ENCODE measurements at places on chromosomes 13 and 19.

- no peak for DNase-seq
These were observed 21.5 kb downstream of the OLFM4 start for GRCh38 chr13:53050151-53050550.

- no peak for DNase-seq
These were observed 14.8 kb downstream of the SLC8A2 start for GRCh38 chr19:47456721-47457474.

DNA sequence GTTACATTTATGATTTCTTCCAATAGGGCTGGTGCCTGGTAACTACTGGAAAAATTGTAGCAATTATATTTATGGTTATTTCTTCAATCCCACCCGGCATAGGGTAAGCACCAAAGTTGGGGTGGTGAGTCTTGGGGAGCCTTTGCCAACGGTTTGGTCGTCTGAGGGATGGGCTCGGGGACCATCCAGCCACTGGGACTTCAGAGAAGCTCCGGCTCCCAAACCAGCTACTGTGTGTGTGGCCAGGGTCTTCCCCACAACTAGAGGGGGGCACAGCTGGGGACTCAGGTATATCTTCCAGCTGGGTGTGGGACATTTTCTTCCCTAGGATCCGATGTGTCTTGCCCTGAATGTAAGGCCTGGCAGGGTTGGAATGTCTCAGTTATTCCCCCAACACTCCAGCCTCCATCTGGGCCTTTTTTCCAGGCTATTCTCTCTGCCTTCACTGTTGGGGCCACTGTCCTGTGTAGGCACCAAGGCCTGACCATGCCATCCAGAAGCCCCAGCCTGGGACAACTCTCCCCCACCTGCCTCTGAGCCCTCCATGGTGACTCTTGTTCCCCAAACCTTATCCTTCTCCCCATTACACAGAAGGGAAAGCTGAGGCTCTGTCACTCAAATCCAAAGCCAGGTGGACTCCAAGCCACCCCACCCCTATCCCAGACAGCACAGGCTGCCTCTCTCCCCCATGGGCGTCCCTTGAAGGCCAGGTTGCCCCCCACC is 1.1 kb upstream of the IFI30 start:
- no peak for DNase-seq

DNA sequence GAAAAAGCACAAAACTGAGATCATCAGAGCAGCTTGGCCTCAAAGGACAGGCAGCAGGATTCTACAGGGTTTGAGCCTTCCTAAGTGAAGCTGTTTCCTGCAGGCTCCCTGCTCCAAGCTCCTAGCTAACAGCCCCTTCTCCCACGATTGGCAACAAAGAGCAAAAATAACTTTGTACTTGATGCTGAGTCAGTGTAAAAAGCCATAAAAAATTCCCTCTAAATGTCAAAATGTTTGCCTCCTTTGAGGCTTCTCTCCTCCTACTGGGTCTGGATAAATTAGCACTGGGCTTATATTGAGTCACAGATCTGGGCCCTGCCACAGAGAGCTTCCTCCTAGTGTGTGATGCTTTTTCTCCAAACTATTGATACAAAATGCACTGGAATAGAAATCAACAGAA is 153.3 kb downstream of the TNFRSF19 start:
- DNase-seq: no peak

DNA sequence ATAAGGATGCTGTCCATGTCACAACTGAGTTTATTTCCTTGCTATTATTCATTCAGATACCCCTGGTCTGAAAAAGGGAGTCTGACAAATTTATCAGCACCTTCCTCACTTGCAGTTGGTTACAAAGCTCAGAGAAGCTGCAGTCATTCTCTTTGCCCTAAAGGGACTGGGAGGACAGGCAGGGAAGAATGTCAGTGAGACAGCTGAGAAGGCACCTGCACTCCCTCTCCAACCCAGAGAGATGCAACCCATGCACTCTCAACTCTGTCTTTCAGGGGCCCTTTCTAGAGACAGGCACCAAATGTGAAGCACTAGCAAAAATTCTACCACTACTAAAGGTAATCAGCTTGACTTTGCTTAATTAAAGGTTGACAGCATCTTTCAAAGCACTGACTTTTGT is 83.3 kb downstream of the CRYL1 start:
- DNase-seq: no peak

DNA sequence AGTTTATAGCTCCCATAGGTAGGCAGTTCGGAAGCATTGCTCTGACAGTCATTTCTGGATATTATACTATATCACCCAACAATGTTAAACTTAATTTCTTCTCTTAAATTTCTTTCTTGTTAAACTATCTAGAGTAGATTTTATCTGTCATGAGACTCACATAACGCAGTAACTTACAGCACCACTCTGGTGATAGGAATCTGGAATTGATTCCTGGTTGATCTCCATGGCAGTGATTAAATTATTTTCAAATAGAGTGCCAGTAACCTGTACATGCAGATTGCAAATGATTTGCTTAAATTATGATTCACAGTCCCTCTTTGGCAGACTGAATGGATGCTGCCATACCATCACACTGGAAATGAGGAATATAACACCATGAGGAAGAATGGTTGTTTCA is 722.1 kb downstream of the DACH1 start:
- DNase-seq: no peak

GRCh38 chr19:42149447-42150202 is 17.4 kb upstream of the POU2F2 start:
- DNase-seq: no peak

GRCh38 chr19:52522551-52522950 is 4.9 kb upstream of the ZNF808 start:
- DNase-seq: no peak

GRCh38 chr19:14406645-14407401 is 12.3 kb downstream of the DDX39A start:
- no peak for DNase-seq

GRCh38 chr13:30053939-30054338 is 203.5 kb upstream of the UBL3 start:
- DNase-seq: no peak

DNA sequence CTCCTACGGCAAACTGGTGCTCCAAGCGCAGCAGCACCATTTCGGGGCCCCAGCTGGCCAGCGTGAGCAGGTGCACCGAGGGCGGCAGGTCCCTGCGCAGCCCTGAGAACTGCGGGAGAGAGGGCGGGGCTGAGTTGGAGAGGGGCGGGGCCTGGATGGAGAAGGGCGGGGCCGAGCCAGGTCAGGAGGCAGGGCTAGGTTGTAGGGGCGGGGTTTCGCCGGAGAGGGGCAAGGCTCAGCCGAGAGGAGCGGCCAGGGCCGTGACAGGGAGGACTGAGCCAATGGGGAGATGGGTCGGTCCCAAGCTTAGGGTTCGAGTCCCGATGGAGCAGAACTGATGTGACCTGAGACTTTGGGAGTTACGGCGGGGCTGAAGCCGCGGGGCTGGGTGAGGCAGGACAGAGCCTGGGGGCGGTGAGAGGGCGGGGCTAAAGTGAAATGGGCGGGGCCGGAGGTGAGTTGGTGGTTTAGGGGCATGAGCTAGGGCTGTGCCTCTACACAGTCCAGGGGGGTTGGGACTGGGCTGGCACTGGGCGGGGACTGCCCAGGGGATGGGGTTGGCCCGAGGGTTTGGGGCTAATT is 19.0 kb downstream of the MAN2B1 start:
- DNase-seq: no peak

- DNase-seq: no peak
These were observed 23.8 kb downstream of the ZSWIM9 start for GRCh38 chr19:48194041-48194843.

DNA sequence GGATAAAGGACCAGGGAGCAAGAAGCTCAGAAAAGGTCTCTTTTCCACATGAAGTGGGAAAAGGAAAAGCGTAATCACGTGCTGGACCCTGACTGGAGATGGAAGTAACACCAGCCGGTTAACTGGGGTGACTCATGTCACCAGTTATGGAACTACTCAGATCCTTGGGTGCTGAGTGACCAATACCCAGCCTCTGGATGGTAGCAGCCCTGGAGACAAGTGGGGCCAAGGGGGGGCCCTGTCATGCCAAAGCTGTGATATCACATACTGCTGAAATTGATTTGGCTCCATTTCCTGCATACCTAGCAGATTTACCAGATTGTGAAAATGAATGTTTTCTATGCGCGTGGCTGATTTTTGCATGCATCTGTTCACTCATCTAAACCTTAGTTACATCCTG is 158.9 kb downstream of the ZIC5 start:
- no peak for DNase-seq

DNA sequence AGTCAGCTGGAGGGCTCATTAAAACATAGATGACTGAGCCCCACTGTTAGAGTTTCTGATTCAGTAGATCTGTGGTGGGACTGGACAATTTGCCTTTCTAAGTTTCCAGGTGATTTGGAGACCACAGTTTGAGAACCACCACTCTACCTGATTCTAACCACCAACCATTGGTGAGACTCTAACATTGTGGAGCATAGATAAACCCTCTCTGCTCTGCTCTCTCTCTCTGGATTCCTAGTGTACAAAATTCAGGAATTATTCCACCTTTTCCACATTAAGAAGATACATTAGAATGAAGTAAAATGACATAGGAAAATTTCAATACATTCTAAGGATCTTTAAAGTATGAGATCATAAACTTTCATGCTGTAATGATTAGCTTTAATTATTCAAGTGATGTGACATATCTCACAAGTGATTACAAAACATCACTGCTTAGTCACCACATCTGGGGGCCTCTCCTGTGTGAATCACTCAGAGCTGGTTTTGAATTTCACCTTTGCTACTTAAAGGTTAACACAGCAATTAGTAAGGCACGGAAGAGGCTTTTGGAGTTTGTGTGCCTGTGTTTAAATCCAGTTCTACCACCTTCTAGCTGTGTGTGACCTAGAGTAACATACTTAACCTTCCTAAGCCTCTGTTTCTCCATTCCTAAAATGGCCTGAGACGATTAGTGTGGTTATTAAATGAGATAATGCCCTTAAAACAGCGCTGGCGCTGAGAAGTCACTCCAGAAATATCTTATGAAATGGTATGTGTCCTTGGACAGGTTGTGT is 78.5 kb upstream of the NBEA start:
- DNase-seq: peak; percentile 76

DNA sequence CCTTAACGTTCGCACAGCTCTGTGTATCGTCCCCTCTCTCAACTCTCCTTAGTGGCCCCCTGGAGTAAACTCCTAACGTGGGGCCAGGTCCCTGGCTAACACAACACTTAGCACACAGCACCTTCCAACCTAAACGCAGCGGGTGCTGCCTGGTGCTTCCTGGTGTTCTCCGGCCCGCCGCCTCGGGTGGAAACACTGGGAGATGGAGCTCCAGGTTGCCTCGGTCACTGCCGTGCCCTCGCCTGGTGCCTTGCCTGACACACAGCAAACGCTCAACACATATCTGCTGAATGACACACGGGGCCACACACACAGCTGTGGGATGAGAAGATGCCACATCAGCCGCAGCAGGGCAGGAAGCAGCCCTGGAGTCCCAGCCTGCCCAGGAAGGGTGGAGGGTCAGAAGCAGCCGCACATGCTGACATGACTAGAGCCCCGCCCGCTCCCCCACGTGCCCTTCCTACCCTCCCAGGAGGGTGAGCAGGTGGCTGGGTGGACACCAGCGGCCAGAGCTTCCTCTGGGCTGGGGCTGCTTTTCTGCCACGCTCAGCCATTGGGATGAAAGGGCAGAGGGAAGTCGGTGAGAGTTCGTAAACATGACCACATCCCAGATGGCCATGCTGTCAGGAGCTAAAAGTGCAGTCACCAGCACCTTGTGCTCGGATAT is 6.6 kb downstream of the PEPD start:
- DNase-seq: no peak

GRCh38 chr19:46173886-46174480 is 25.9 kb downstream of the IGFL2 start:
- no peak for DNase-seq

DNA sequence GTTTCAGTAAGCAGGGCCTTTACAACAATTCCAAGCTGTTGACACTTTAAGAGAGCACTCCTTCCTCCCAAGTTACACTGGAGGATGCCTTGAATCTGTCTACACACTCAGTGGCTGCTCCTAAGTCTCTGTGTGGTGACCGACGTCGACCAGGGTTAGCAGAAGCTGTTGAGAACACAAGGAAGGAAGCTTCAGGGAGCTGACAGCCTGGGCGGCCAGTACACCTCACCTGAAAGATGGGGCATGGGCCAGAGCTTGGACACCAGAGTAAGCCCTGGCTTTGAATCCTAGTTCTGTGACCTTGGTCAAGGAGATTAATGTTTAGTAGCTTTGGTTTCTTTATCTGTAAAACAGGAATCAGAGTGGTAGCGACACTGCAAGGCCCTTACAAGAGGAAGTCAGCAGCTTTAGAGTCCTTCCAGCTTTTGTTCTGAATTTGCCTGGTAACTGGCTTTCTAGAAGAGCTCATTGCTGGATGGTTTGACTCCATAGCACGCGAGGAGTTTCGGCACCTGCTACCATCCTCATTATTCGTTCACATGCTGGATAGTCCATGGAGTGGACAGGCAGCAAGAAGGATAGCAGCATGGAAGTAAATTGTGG is 214.2 kb downstream of the FGF9 start:
- no peak for DNase-seq

GRCh38 chr13:25345576-25345975 is 26.2 kb upstream of the ATP8A2 start:
- no peak for DNase-seq

- DNase-seq: no peak
These were observed 98.8 kb downstream of the OLFM4 start for GRCh38 chr13:53127373-53127772.

DNA sequence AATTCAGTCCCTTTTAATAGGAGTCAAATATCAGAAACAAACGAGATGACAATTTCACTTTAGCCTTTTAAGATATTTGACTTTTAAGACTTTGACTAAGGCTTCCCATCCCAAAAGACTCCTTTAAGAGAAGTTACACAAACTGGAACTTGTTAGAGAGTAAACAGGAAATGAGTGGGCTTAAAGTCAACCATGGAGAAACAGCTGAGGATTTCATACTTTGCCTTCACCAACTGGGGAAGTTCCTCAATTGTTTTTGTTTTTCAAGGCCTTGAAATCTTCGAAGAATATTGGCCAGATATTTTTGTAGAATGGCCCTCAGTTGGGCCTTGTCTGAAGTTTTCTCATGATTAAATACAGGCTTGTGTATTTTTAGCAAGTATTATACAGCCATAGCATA is 227.3 kb downstream of the POU4F1 start:
- DNase-seq: no peak

- no peak for DNase-seq
These were observed 40.8 kb upstream of the F7 start for GRCh38 chr13:113064534-113065405.

GRCh38 chr13:68099631-68100030 is 869.5 kb upstream of the PCDH9 start:
- no peak for DNase-seq

- no peak for DNase-seq
These were observed 769.1 kb downstream of the PCDH9 start for GRCh38 chr13:66461021-66461420.
